ENCODE measurements at places on chromosomes 7 and 10.

DNA sequence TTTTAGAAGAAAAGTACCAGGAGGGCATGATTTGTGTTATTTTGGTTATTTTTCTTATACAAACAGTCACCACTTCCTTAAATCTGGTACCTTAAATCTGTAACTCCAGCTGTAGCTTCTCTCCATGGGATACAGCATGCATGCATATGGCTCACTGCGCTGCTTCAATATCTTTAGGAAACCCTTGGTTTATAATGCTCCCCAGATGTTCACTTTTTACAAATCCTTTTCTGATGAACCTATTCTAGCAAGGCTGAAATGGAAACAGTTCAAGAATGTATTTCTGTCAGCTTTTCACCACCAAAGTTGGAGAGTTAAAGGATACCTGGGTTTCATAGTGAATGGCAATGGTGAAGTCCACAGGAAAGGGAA is 50.9 kb downstream of the LAMB4 start:
- no peaks in the 10 kb centered on the region for H3K27me3 ChIP-seq
- DNase-seq = no peak
- H3K4me1 ChIP-seq = peaks cover 30% of the 10 kb centered on the region
- no peak overlapping the region for H3K4me3 ChIP-seq
- H3K27ac ChIP-seq = no peak overlapping the region
- no peaks in the 10 kb centered on the region for H3K36me3 ChIP-seq

GRCh38 chr10:58299580-58299979 is 30.6 kb downstream of the CISD1 start:
- H3K4me1 ChIP-seq = peaks cover 31% of the 10 kb centered on the region
- peak overlapping the region; percentile 29 for H3K4me3 ChIP-seq
- peak; percentile 71 for DNase-seq
- H3K27ac ChIP-seq = no peak overlapping the region
- H3K27me3 ChIP-seq = no peaks in the 10 kb centered on the region
- no peaks in the 10 kb centered on the region for H3K36me3 ChIP-seq

- no peak overlapping the region for H3K27ac ChIP-seq
- no peaks in the 10 kb centered on the region for H3K4me1 ChIP-seq
- no peaks in the 10 kb centered on the region for H3K36me3 ChIP-seq
- no peaks in the 10 kb centered on the region for H3K27me3 ChIP-seq
- no peak overlapping the region for H3K4me3 ChIP-seq
These were observed 262.8 kb downstream of the AUTS2 start for GRCh38 chr7:69860941-69861622.

DNA sequence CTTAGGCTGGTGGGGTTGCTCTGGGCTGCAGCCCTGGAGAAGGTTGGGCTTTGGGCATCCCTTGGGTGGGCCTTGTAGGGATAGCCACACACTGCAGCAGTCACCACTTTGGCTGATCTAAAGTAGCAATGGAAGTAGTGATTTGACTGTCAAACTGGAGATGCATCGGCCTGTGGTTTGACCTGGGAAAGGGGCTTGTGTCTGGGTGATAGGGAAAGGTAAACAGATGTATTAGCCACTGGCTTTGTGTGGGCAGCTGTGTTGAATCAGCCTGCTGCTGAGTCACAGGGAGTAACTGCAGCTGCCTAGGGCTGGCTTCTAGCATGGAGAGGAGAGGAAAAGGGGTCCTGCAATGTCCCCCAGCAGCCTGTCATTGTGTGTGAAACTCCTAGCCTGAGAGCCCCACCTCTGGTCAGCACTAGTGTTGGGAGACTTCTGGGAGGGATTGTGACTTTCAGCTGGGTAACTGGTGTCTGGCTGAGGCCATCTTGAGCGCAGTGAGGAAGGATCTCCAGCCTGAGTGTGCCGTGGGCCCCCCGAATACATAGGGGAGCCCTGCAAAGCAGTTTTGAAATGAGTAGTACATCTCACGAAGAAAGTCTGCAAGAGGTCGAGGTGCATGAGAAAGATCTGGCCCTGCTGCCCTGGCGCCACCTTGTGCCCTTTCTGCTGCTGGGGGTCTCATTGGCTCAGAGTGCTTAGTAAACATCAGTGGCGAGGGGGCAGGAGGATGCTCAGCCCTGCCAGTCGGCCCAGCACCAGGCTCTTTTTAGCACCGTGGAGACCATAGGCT is 117.3 kb downstream of the FANK1 start:
- no peaks in the 10 kb centered on the region for H3K36me3 ChIP-seq
- no peaks in the 10 kb centered on the region for H3K4me1 ChIP-seq
- no peak overlapping the region for H3K4me3 ChIP-seq
- peaks cover 9% of the 10 kb centered on the region for H3K27me3 ChIP-seq
- DNase-seq = no peak
